Amygdala (tissue), 56 donors: ENCODE measurements at places on chromosomes 7 and 10.

DNA sequence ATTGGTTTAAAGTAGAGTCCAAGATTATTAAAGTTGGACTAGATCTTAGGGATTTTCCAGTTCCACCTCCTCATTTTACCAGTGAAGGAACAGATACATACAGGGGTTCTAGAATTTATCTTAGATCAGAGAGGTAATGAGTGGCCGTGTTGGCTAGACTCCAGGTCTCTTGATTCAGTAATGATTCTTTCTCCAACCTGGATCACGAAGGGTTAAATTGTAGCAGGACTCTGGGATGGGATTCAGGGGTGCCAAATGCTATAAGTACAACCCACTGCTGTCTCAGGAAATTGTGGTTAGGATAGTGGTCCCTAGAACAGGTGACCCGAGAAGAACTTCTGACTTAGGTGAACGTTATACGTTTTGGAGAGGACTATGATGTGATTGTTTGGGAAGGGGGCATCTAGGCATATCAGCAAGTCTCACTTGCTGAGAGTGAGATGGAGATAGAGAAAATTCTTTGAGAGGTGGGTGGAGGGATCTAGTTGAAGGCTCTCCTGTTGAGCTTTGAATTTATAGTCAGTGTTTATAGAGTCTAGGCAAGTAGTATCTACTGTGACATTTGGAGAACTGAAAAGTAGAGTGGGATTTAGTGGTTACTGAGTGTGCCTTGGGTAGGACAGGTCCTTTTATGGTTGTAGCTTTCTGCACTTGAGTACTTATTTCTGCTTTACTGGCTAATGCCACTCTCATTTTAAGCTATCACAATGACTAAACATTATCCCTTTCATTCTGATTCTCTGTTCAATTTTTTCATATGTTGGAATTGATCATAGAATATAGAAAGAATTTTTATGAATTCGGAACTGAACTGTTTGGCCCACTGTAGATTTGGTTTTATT lies 58.3 kb downstream of the ST7 start:
- no peak for DNase-seq

DNA sequence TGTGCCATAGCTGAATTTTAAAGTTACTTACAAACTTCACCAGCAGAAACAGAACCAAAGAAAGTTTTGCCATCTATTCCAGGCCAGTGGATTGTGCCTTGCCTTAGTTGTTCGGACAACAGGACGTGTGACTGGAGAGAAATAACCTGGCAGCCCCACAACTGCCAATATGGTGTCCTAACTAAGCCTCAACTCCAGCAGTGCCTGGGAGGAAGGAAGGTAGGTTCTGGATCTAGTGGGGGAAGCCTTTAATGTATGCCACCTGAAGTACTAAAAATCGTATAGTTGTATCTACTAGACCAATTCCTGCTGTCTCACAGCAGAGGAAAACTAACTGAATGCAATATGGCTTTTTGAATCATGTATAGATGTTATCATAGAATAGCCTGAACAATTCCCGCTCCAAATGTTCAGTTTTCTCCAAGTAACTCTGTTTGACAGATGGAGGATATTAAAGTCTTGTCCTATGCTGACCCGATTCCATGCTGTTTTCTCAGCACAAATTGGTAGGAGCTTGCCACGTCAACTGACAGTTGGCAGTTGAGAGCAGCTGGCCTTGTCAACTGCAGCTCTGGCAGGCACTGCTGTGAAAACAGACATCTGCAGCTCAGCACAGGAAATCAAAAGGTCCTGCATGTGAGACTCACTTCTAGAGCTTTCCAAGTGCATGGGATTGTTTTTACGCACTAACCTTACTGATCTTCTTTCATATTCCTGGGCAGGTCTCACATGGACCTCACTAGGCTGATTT lies 84.5 kb upstream of the WNT16 start:
- DNase-seq, result no peak

DNA sequence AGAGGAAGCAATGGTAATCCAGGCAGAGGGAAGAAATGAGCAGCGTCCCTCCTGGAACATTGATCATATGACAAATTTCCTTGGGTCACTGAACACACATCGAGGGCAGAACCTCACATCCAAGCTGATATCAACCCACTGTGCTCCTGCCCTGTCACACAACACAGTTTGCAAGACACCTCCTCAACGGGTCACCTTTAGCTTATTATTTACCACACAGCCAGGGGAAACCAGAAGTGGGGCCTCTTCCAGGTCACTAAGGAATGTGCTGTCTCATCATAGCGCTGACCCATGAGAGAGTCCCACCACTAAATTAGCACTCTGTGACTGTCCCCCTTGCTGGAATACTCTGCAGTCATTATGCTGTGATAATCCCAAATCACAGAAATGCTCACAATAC lies 69.7 kb upstream of the PPP1R3C start:
- no peak for DNase-seq

DNA sequence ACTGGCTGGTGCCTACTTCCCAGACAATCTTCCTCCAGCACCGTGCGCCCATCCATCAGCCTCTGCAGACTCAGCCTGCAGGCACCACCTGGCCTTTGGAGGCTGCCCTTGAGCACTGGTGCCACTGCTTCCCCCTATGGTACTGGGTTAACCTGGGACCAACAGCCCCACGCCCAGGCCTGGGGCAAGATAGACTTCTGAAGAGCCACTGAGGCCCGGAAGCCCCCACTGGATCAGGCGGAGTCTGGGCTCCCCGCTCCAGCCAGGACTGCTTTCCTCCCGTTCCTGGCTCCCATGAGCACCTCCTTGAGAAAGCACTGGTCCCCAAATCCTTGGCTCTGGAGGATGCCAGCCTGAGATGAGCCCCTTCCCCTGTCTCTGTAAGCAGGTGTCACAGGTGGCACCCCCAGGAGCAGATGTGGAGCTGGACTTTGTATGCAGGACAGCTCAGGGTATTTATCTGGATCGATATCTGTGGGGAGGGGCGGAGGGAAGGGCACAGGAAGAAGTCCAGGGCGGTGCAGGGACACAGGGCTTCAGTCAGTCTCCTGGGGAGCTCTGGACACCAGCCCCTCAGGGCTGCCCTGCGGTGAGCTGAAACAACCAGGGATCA lies 206.5 kb upstream of the PPP2R2D start:
- DNase-seq, result no peak

DNA sequence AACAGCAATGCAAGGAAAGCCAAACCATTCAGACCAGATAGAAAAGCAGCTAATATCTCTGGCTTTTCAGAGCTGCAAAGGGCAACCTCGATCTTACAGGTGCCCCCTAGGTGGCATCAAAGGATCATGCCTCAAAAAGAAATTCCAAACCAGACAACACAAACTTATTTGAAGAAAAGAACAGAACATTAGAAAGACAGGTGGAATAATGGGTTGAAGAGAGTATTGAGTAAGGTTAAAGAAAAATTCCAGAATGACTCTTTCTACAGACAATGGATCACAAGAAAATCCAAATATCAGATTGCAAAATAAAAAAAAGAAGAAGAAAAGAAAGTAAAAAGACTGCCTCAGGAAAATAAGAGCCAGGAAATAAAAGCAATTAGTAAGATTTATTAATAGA lies 213.7 kb downstream of the ELMO1 start:
- DNase-seq, result no peak

DNA sequence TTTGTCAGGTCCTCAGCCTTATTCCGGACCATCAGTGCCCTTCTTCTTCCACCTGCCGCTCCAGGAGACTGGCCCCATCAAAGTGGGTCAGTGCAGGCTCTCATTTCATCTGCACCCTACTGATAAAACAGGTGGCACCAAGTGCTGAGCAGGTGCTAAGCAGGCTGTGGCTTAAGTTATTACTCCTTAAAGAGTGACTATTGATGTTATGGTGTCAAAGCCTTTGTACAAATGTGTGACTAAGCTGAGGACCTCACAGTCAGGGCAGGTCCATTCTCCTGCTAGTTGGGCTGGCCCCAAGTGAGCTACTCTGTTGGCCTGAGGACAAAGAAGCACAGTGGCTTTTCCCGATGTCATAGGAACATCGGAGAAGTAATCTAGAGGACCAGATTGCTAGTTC lies 11.2 kb upstream of the CALD1 start:
- DNase-seq, result no peak

DNA sequence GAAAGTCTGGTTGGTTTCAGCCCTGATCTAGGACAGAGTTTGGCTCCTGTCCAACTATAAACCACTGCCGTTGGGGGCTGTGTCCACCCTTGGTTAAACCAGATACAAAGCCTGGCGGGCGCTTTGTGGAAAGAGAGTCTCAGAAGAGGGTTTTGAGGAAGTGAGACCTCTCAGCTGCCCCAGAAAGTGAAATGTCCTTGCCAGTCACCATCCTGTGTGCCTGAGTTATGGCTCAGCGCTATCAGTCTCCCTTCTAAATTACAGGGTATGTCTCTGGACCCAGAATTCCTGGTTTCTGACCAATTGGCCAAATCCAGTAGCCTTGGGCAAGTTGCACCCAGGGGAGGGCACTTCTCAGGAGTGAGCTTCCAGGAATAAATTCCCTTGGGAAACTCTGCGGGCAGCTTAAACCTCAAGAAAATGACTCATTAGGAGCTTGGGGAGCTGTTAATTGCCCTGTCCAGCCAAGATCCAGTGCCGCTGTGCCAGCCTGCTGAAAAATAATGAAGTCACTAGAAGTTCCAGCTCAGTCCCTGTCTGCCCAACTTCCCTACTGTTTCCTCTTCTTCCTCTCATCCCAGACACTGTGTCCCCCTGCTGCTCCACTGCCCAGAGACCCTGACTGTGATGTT lies 66.7 kb upstream of the PDZD8 start:
- DNase-seq, result peak; percentile 25

DNA sequence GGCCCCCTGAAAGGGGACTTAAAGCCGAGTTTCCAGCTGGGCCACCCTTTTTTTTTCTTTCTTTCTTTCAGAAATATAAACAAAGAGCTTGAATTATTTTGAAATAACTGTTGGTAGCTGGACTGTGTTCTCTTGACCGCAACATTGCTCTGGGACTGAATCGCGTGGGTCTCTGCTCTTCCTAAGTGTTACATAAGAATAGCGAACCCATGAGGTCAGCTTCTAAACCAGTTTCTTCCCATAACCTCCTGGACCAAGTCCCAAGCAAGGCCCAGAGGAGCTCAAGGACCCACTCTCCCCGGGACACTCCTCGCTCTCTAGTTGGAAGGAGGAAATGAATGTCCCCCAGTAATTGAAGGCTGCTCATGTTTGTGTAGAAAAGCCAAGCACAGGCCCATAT lies 91.1 kb downstream of the CXCL12 start:
- no peak for DNase-seq

GRCh38 chr7:21763818-21764217 lies 181.9 kb downstream of the CDCA7L start:
- DNase-seq, result no peak

- DNase-seq, result no peak
Measured at GRCh38 chr10:87740254-87740655, 77.8 kb downstream of the ATAD1 start.

DNA sequence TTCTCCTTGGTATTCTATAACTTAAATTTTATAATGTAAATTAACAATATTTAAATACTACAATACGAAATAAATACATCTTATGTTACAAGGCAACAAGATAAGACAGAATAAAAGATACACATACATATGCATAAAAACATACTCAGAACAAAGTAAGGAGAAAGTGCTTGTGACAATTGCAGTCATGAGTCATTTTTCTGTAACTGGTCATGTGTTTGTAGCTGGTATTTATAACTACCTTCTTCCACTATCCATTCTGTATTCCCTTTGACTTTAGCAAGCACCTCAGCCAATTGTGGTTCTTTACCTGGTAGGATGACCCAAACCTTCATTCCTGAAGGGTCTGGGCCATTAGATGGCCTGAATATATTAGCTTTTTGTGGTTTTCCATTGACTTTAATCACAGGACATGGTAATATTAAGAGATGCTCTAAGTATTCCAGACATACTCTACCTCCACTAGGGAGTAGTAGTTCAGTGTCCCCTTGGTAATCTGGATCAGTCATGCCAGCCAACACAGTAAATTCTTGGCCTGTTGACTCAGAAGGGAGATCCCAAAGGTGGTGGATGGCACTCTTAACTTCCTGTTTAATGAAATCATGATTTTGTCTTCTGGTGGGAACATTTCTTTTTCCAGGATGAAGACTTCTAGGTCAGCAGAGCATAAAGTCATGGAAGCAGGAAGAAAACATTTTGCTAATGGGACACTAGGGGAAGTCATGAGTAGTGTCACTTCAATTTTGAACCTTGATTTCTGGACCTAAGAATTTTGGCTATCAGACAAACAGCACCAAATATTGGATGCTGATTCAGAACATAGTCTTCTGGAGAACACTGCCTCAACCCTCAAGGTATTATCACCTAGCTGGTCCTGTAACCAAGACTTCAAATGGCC lies 733.7 kb upstream of the IGFBP3 start:
- DNase-seq, result no peak

- no peak for DNase-seq
Measured at GRCh38 chr10:17785276-17785930, 23.7 kb upstream of the MRC1 start.

- DNase-seq, result no peak
Measured at GRCh38 chr10:70474780-70475179, 3.8 kb upstream of the PALD1 start.

- DNase-seq, result no peak
Measured at GRCh38 chr10:105734479-105734878, 1093.4 kb downstream of the SORCS3 start.

GRCh38 chr7:65264258-65264657 lies 109.4 kb upstream of the ZNF92 start:
- no peak for DNase-seq

DNA sequence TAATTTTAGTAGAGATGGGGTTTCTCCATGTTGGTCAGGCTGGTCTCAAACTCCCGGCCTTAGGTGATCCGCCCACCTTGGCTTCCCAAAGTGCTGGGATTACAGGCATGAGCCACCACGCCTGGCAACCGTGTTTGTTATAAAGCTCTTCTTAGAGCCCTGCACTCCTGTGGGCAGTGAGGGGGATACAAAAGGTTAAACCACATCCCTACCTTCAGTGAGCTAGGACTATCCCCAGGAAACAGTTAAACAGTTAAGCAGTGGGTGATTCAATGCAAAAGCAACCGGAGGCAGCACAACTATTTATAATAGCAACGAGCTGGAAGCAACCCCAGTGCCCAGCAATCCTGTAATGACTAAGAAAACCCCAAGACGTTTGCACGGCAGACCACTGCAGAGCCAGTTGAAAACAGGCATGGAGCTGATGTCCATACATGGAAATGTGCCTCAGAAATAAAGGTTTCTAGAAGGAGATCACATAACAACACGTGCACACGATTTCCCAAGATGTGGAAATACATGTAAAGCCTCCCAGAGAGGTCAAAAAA lies 107.2 kb upstream of the LYZL2 start:
- no peak for DNase-seq

GRCh38 chr7:150778738-150779301 lies 21.3 kb downstream of the TMEM176B start:
- no peak for DNase-seq

- no peak for DNase-seq
Measured at GRCh38 chr10:75679536-75679935, 248.1 kb downstream of the LRMDA start.

- no peak for DNase-seq
Measured at GRCh38 chr10:5895804-5896203, 5.8 kb downstream of the FBH1 start.

DNA sequence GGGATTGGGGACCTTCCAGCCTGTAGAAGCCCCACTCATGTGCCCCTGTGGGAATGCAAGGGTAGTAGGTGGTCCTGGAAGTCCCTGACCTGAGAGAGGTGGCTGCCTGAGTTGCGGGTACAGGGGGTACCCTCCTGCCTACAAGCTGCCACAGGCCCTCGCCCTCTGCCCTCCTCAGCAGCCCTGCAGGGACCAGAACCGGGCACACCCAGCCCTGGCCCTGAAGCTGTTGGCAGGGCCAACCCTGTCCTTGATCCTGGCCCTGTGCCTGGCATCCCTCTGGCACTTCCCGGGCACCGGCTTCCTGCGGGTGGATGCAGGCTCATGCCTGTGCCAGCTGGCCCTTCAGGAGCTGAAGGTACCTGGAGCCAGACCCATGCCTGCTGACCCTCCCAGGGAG lies 54.9 kb upstream of the ELN start:
- DNase-seq, result no peak

GRCh38 chr10:66811211-66811610 lies 114.6 kb upstream of the LRRTM3 start:
- DNase-seq, result no peak
